Forelimb muscle (tissue), 1 donor: ENCODE measurements at places on chromosomes 12 and 14.

- DNase-seq = no peak
These were observed 707.9 kb downstream of the AACS start for GRCh38 chr12:125773033-125773640.

- DNase-seq = no peak
These were observed 40.4 kb downstream of the DDX51 start for GRCh38 chr12:132103542-132104308.

DNA sequence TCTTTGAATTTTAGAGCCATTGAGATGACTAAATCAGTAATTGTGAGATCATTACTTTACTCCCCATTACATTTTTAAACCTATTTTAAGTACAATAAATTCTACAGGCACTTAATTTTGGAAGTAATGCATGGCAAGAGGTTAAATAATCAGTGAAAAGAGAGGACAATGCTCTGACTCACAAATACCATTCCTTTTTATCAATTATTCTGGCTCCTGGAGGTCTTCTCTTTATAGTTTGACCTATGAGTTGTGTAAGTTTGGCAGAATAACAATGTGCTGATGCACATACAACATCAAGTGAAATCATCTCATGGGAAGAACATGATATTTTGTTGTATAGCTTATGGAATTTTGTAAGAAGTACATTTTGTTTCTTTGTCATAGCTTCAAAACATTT lies 166.7 kb downstream of the TMTC3 start:
- DNase-seq = no peak

DNA sequence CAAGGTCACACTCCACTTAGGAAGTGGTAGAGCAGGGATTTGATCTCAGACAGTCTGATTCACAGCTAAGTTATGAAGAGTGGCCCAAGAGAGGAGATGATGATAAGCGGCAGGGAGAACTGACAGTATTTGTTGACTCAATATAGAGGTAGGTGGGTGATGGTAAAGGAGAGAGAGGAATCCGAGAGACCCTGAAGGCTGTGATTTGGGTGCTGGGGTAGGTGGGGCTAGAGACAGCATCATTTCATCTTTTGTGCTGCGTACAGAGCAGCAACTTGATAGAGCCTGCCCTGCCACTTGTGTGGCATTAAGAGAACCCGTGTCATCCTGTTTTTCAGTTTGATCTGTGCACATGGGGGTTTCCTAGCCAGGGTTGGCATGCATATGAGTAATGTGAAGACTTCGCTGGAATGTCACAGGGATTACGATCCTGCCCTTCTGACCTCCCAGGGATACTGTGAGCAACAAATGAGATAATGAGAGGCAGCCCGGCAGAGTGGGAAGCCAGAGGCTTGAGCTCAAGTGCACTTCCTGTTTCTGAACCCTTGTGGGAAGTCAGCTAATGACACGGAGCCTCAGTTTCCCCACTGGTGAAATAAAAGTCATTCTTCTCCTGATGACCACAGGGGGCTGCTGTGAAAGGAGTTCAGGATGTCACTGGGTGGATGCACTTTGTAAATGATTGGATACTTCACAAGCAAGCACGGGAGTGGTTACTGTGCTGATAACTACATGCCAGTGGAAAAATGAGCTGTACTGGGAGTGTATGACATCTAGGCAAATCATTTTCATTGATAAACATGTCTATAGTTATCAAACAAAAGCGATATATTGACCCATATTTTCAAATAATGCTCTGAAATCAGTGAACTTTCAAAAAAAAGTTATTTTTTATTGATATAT lies 59.5 kb upstream of the IGF1 start:
- DNase-seq = no peak

DNA sequence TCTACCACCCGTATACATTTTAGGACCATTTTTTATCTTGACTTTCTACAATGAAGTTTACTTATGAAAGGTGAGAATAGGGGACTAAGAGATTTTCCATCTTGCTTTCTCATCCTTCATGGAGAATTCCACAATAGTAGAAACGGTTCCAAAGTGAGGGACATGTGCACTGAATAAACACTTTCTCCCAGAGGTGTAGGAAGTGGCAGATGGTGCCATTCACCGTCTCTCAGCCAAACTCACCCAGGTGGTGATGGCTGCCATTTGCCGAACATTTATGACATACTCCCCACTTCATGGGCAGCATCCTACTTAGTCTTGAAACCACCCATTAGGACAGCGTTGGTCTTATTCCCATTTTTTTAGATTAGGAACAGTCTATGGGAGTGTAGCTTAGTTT lies 540.5 kb downstream of the DIO2 start:
- DNase-seq = no peak

DNA sequence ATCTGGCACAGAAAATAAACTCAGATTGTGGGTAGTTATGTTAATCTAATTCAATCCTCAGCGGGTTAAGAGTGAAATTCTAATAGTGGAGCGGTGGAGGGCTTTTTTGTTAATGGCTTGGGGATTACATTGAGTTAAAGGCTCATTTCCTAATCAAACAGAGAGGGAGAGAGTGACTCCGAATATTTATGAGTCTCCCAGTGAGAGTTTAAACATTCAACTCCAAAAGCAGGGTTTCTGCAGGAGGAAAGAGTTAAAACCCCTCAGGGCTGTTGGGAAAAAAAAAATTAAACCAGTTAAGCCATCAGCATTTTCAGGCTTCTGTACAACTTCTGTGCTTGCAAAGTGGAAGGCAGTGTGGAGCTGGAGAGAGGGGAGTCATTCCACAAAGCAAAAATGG lies 62.1 kb upstream of the ESRRB start:
- DNase-seq = no peak

DNA sequence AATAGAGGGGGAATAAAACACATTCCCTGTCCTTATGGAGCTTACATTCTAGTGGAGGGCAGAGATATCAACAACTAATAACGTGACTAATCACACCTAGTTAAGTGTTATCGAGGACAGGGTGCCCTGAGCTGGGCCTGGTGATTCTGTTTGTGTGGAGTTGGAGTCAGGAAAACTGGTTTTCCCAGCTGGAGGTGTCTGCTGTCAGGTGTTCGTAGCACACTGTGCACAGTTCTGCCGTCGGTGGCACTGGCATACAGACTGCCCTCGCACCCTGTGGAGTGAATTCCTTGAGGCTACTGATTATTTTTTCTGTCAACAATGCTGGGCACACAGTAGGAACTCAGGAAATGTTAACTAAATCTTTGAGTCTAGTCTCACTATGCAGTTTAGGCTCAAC lies 900 bp upstream of the MTERF2 start:
- no peak for DNase-seq

- DNase-seq = no peak
These were observed 209.5 kb downstream of the ANO6 start for GRCh38 chr12:45425426-45425825.

DNA sequence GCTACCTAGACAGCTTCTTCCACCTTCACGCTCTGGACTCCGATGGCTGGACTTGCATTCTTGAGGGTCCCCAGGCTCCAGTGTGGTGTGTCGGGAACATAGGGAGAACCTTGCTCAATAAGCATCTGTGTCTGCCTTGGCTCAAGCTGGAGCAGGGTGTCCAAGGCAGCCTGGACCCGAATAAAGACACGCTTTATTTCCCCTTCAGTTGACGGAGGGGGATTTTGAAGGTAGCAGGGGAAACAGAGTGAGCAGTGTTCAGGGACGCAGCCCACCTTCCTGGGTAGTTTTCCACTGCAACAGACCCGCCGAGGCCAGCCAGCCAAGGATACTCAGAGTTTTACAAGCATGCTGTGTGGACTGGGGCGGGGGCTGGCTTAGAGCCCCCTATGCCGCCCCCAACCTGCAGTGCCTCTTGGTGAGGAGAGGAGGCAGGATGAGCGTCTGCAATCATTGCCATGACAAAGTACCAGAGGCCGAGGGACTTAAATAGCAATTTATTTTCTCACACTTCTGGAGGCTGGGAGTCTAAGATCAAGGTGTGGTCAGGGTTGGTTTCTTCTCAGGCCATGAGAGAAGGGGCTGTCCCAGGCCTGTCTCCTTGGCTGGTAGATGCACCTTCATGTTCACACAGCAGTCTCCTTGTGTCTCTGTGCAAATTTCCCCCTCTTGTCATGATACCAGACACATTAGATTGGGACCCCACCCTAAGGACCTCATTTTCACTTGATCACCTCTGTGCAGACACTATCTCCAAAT lies 201.2 kb downstream of the CHST11 start:
- DNase-seq = no peak

GRCh38 chr12:131131808-131132117 lies 178.1 kb downstream of the ADGRD1 start:
- no peak for DNase-seq

- DNase-seq = no peak
These were observed 5.0 kb upstream of the BAZ2A start for GRCh38 chr12:56634837-56635791.

- DNase-seq = no peak
These were observed 69.5 kb upstream of the HECTD1 start for GRCh38 chr14:31277085-31277484.

DNA sequence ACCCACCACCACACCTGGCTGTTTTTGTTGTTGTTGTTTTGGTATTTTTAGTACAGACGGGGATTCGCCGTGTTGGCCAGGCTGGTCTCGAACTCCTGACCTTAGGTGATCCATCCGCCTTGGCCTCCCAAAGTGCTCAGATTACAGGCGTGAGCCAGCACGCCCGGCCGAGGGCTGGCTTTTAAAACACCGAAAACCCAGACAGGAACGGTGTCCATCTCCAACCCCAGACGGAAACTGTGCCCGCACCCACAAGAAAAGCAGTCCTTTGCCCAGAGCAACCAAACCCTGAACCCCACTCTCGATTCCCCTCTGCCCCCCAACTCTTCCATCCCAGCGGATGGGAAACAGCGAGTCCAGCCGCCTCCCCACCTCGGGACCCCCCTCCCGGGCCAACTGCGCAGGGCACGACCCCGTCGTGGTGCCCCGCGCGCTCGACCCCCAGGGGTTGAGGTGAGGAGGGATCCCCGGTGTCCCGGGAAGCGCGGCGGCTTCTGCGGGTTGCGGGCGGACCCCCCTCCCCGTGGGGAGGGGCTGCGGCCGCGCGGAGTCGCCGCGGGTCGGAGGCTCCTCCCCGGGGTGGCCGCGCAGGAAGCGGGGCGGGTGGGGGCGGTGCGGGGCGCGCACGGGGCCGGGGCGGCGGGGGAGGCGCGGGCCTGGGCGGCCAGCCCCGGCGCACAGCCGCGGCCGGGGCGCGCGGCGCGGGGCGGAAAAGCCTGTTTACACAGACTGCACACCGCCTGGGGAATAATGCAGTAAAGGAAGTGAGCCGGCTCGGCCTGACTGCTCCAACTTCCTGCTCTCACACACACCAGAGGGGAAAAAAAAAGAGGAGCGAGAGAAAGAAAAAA lies at the start of gene ELK3:
TSS of gene ELK3 (plus strand) at position 651 of the 851 bp plus-strand sequence.
- no peak for DNase-seq

GRCh38 chr12:111638556-111638955 lies 39.4 kb upstream of the ATXN2 start:
- no peak for DNase-seq

- DNase-seq = no peak
These were observed 20.4 kb downstream of the TTC9 start for GRCh38 chr14:70662080-70662479.
